ENCODE measurements at places on chromosomes 1 and 21.

GRCh38 chr1:116254776-116255175 lies 118.3 kb upstream of the ATP1A1 start:
- no peak for DNase-seq

DNA sequence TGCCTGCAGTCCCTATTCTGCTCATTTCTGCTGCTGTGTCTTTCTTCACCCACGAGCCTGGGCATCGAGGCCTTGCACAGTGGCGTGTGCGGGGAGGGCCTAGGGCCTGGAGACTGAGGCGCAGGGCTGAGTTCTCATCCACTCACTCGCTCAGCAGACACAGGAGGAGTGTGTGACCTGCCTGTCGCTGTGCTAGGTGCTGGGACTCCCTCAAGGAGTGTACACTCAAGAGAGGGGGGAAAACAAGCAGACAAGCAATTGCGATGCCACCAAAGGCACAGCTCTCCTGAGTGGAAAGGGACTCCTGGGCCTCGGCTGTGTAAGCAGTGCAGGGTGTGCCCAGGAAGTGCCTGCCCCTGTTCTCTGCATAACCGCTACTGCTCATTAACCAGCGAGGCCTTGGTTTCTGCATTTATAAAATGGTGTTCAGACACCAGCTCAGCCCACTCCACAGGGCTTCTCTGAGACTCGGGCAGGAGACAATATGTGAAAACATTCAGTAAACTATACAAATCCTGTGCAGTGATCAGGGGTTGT lies 4.2 kb downstream of the RD3 start:
- no peak for DNase-seq

- peak; percentile 100 for DNase-seq
These were observed 80.1 kb upstream of the KCNK2 start for GRCh38 chr1:215002471-215002870.

DNA sequence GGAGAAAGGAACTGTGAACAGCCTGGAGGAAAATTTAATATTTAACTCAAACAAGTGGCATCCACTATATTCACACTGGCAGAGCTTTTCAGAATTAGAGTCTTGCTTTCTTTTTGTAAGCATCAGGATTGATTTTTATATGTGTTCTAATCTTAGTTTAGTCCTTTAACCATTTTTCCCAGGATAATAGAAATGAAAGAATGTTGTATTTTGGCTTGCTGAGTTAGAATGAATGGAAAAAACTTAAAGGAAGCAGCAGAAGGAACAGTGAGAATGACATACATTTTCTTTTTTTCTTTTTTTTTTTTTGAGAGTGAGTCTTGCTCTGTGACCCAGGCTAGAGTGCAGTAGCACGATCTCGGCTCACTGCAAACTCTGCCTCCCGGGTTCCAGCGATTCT lies 53.0 kb downstream of the ZC3H11B start:
- no peak for DNase-seq

DNA sequence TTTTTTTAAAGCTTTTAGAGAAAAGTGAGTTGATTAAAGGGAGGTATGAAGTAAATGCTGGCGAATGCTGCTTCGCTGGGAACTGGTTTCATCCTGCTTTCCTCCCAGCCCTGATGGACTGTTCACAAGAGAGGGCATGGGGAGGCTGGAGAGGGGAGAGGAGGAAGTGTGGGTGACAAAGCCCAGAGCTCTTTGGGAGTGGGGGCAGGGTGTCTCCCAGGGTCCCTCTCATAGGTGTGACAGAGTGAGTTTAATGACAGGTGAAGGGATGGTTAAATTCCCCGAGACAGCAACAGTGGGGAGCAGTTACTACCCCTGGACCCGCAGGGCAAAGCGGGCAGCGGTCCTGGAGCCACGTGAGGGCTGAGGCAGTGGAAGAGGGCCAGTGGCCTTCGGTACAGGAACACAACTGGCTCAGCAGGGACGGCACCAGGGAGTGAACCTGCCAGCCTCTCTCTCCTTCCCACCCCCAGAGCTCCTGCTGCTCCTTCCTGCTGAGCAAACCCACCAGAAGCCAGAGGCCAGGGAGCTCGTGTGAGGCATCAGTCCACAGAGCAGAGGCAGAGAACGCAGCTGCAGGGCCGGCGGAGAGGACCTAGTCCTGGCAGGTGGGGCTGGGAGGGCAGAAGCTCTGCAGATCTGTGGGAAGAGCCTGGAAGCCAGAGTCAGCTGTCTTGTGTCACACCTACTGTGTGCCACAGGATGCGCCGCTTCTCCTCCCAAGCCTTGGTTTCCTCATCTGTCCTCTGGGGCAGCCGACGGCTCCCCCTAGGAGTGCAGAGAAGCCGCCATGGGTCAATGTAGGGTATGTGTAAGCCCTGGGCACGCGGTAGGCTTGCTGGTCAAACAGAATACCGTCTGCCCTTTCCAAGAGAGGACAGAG lies 20.9 kb upstream of the LRP8 start:
- no peak for DNase-seq

- peak; percentile 49 for DNase-seq
These were observed 18.3 kb downstream of the PPT1 start for GRCh38 chr1:40078512-40079333.

DNA sequence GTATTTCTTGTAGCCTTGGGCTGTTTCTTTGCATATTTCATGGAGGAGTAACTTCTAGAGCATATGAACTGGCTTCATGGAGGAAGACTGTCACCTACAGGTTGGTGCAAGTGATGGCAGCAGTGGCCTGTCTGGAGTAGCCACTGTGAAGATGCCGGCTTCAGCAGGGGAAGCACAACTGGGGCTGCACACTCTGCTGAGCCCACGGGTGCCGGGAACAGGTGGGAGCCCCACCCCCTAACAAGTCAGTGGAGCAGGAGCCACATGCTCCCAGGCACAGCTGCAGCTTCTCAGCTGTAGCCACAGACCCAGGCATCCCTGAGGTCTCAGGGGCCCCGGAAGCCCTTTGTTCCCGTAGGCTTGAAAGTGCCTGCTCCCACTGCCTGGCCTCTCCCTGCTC lies 43.2 kb upstream of the C1orf185 start:
- peak; percentile 47 for DNase-seq

DNA sequence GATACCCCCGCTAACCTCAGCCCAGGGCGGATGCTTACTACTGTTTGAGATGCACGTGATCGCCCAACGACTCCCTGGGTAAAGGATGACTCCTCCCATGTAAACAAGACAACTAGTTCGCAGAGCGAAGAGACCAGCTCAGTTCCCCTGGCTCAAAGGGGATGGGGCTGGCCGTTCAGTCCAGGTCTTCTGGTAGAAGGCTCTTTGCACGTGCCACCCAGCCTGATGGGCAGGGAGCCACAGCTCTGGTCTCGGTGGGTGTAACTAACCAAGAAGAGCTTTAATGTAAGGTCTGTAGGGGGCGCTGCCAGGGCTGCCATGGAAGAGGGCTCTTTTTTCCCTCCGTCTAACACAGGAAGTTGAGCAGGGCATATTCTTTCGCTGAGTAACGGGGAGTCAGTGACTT lies 49.4 kb upstream of the PARP1 start:
- DNase-seq, result no peak
